ENCODE measurements at places on chromosomes 5 and 9. TPM values are rescaled to one million over a fixed set of nuclear protein-coding genes. Genes with fewer than 3 reads are reported as not detected.

The ATOX1 gene
- 91.4 TPM for total RNA-seq

The GNE gene
- total RNA-seq = 20.1 TPM

The RANBP3L gene
- total RNA-seq = not detected

The SNCB gene
- total RNA-seq = not detected

The SPINK6 gene
- total RNA-seq = not detected

The PLPP1 gene
- 20.8 TPM for total RNA-seq

The DNM1 gene
- 0.49 TPM for total RNA-seq

The FBP2 gene
- total RNA-seq = not detected

The F2RL1 gene
- 0.76 TPM for total RNA-seq

The FOXI1 gene
- total RNA-seq = not detected

The DAPK1 gene
- 0.66 TPM for total RNA-seq

The PRPF4 gene
- 34.8 TPM for total RNA-seq

The HMCN2 gene
- total RNA-seq = not detected

The EQTN gene
- total RNA-seq = not detected

The CARD6 gene
- total RNA-seq = 6.3 TPM

The OR2V2 gene
- not detected for total RNA-seq

The ARHGEF39 gene
- 7.8 TPM for total RNA-seq

The LRRC14B gene
- total RNA-seq = not detected

The OLFML2A gene
- not detected for total RNA-seq

The ANKRD33B gene
- 13.3 TPM for total RNA-seq

The PCDHGC5 gene
- not detected for total RNA-seq

The ENTPD8 gene
- total RNA-seq = not detected

The SGCD gene
- total RNA-seq = not detected

The ZFR gene
- total RNA-seq = 59.1 TPM

The CEL gene
- 1.8 TPM for total RNA-seq

The ROR2 gene
- 6.6 TPM for total RNA-seq

The SOX30 gene
- total RNA-seq = 0.12 TPM

The LAMC3 gene
- 0.02 TPM for total RNA-seq

The GMCL2 gene
- not detected for total RNA-seq

The PCDHA12 gene
- total RNA-seq = not detected

The PCDHGC4 gene
- 0.37 TPM for total RNA-seq

The PCDHA1 gene
- not detected for total RNA-seq

All from T-helper 1 cell treated with Interleukin-12 subunit alpha and Interleukin-12 subunit beta and Interleukin-4 antibody, amounts not matched to agents 30 ng/mL and 1 ng/mL, for 36 hours (primary cell).